ENCODE measurements at places on chromosomes 7 and 10.

GRCh38 chr7:135557455-135558336 lies at the start of gene NUP205:
TSS of gene NUP205 (plus strand) at chr7:135557917. CDS start at chr7:135557945, 28 bp downstream.
- DNase-seq = peak; percentile 85

DNA sequence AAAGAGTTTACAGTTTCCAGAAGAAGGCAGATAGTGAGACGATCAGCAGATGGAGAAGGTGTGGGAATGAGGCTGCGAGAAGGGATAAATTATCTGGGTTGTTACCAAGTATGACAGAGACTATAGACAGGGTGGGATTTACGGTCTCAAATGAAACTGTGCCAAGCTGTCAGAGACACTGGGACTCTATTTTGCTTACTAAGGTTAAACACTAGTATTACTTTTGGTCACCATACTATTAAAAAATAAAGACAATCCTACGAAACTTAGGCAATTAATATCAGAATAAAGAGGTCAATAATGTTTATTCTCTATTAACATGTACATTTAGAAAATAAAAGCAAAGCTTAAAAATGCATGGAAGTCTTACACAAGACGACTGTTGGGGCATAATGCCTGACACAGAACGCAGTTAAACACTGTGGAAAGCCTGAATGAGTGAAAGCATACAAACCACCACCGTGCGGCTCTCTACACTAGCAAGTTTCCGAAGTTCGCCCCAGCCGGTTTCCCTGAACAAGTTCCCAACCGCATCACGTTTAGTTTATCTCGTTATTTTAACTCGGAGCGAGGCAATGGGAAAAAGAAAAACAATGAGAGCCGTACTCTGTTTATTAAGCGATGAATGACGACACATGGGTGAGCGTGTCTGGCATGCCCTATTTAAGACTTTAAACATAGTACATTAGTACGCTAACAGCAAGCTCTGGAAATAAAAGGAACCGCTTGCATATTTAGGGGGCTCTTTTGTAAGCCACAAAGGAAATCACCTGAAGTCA lies 909 bp upstream of the CC2D2B start:
- no peak for DNase-seq

DNA sequence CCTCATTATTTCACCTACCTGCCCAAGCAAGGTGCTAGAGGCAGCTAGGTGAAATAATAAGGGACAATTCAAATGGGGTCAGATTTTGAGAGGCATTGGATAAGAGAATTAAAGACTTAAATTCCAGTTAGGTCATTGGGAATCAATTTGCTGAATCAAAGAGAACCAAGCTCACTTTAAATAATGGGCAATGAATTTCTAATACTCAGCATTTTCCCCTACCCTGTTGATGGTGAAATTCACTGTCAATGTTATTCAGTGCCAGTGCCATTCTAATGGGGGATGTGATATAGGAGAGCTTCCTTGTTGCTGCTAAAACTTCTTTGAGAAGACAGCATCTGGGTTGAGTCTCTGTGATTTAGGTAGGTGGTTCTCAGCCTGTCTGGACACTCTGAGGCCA lies 509.3 kb downstream of the PHTF2 start:
- no peak for DNase-seq

- DNase-seq = no peak
Observed at GRCh38 chr7:55493408-55493807, 78.9 kb downstream of the VOPP1 start.

GRCh38 chr7:11952972-11953371 lies 121.0 kb upstream of the THSD7A start:
- no peak for DNase-seq

DNA sequence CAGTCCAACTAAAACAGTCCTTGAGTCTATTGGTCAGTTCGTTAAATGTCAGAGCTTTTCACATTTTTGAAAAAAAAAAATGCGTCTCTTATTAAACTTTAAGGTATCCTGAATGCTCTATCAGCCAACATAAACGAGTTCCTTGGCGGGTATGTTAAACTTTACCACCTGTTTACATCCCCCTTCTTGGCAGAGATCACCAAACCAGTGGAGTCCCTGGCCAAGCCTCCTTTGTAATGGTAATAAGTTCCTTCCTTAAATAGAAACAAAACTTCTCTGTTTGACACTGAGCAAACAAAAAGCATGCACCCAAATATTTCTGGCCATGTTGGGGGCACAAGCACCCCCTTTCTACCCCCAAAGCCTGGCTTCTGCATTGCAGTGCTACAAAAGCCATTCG lies 3.2 kb downstream of the TRIL start:
- no peak for DNase-seq
